ENCODE measurements at places on chromosomes 11 and 22. TPM values are rescaled to one million over a fixed set of nuclear protein-coding genes. Genes with fewer than 3 reads are reported as not detected.

GRCh38 chr11:59944720-59945119 lies 6.5 kb downstream of the OOSP1 start:
- no peak for DNase-seq

DNA sequence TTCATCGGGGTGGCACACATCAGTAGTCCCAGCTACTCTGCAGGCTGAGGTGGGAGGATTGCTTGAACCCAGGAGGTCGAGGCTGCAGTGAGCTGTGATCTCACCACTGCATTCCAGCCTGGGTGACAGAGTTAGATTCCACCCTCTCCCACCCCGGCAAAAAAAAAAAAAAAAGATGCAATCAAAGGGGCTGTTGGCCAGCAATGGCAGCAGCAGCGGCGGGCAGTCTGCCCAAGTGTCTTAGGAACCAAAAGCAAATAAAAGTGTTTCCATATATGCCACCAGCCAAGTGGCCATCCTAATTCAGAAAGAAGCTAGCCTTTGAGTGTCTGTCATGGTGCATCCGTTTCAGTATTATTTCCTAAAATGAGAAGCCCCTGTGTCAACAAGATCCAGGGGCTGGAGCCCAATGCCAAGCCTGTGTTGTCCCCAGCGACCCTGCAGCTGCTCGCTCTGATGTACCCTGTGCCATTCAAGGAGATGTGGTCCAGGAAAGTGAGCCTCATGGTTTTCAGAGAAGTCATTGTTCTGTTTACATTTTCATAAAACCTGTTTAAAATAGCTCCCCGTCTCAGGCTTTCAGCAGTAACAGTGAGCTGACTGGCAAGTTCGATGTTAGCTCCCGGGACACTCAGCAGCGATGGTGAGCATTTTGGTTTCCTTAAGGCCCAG lies 12.5 kb downstream of the CDPF1 start:
- DNase-seq = no peak

DNA sequence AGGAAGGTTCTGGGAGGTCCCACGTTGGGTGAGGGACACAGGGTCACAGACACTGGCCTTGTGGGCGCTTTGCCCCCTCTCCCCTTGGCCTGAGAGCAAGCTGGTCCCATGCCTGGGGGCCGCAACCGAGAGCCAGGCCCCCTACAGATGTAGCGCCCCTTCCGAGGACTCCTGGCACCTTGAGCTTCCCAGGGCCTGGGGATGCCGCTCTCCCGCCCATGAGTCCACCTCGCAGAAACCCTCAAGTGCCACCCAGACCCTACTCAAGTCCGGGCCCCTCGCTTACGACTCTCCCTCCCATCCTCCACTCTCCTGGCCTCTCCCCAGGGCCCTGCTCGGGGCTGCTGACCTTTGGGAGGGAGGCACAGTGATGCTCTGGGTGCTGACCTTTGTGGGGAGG lies 204.0 kb downstream of the BRD1 start:
- DNase-seq = no peak

DNA sequence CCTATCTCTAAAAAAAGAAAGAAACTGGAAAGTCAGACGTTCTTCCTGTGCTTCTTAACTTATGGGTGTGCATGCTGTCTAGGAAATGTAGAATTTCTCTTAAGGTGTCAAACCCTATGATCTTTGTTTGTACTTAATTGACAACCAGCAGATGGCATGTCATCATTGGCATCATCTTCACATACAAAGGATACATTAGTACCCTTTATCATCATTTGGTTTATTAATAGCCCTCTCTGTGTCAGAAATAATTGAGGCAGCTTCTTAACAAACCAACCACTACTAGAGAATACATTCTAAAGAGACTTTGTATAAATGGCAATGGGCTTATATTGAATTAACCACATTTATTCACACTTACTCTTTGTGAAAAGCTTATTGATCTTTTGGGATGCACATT lies 13.9 kb downstream of the SRPRA start:
- no peak for DNase-seq

DNA sequence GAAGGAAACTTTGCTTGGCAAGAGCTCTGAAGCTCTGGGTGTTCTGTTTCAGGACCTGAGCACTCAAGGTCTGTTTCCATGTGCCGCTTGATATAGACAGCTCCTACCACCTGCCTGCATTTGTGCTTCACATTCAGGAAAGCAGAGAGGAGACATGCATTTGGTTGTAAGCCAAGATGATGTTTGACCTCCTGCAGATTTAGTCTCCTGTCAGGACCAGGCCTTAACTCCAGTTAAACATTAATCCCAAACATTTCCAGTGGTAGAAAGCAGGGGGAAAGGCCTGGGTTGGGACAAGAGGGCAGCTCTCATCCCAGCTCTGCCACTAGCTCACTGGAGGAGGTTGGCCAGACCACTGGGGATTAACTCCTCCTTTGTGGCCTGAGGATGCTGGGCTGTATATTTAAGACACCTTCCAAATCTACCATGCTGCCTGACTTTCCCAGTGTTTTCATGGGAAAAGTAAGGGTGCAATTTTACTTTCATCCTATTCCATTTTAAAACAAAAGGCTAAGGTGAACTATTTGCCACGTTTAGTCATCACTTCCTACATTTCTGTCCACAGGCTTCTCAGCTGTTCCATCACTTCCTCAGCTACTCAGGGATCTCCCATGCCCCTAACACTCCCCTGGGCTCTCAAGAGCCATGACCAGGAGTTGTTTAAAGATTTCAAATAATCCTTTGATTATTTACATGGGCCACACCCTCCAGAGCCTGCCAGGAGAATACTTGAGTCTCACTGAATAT lies 80.9 kb downstream of the INSC start:
- DNase-seq = no peak

- DNase-seq = no peak
Measured at GRCh38 chr11:97574976-97575665, 1185.3 kb downstream of the JRKL start.

GRCh38 chr11:8693010-8693551 lies 10.5 kb downstream of the RPL27A start:
- no peak for DNase-seq

DNA sequence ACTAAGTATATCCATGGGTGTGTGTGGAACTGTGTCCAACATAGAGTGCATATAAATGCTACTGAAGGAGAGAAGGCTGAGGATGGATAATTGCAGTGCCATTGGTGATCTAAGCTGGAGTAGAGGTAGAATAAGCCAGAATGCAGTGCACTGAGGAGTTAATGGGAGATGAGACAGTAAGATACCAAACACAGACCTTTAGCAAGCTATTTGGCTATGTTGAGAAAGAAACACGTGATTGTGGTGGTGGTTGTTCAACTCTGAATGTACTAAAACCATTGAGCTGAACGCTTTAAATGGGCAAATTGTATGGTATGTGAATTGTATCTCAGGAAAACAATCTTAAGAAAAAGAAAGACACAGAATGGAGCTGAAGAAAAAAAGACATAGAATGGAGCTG lies 22.8 kb downstream of the JAML start:
- no peak for DNase-seq

- peak; percentile 86 for DNase-seq
Measured at GRCh38 chr11:267491-267994, 10.7 kb upstream of the NLRP6 start.

DNA sequence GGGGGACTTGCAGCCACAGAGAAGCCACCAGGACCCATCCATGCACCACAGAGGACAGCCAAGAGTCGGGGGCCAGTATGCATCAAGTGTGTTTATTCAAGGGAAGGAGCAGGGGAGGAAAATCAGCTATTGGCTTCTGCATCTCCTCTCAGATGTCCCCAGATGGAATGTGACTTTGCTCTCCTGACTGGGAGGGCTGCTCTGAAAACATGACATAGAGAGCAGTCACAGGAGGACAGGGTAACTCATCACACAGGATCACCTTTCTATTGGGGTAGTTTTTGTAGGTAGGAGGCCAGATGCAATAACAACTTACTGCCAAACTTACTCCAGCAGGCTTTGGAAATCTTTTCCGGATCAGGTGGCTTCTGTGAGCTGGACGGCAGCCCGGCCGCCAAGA lies 121.0 kb upstream of the OPCML start:
- no peak for DNase-seq

- DNase-seq = no peak
Measured at GRCh38 chr11:17036666-17037658, 22.7 kb upstream of the PLEKHA7 start.

GRCh38 chr11:11574373-11575287 lies 47.2 kb downstream of the GALNT18 start:
- DNase-seq = no peak

DNA sequence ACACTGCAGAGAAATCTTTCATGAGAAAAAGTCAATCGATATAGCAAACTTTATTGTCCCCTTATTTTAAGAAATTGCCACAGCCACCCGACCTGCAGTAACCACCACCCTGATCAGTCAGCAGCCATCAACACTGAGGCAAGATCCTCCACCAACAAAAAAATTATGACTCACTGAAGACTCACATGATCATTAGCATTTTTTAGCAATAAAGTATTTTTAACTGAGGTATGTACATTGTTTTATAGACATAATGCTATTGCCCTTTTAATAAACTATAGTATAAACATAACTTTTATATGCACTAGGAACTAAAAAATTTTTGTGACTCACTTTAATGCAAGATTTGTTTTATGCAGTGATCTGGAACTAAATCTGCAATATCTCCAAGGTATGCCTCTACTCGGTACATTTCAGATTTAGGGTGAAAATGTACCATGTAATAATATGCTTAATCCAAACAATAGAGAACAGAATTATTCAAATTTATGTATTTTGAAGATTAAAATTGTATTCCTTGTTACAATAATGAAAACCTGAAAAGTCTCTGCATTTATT lies 79.2 kb upstream of the CEP126 start:
- DNase-seq = no peak

- DNase-seq = peak; percentile 68
Measured at GRCh38 chr22:40414838-40415505, 44.6 kb downstream of the SGSM3 start.

GRCh38 chr11:124078591-124078990 lies 36.7 kb upstream of the VWA5A start:
- no peak for DNase-seq

DNA sequence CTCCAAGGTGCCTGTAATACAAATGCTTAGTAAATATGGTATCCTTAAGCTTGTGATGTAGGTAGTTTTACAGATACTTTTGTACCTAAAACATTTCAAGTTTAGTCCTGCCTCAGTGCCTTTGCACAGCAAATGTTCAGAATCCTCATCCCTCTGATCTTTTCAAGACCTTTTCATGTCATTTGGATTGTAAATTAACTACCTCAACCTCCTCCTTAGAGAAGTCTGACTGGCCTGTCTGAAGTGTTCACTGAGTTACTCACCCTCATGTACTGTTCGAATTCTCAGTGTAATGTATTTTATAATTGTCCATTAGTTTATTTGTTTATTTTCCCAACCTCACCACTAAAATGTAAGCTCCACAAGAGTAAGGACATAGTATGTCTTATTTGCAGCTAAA lies 147.5 kb downstream of the ELP4 start:
- no peak for DNase-seq

DNA sequence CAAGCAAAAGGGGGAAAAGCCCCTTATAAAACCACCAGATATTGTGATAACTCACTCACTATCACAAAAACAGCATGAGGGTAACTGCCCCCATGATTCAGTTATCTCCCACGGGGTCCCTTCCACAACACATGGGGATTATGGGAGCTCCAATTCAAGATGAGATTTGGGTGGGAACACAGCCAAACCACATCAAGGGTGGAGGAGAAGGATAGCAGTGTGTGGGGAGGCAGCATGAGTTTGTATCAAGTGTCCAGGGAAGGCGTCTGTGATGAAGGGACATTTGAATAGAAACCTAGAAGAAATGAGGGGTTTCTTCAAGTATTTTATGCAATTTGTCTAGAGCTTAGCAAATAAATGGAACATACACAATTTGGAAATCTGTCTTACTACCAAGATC lies 98.2 kb downstream of the SLC1A2 start:
- no peak for DNase-seq

DNA sequence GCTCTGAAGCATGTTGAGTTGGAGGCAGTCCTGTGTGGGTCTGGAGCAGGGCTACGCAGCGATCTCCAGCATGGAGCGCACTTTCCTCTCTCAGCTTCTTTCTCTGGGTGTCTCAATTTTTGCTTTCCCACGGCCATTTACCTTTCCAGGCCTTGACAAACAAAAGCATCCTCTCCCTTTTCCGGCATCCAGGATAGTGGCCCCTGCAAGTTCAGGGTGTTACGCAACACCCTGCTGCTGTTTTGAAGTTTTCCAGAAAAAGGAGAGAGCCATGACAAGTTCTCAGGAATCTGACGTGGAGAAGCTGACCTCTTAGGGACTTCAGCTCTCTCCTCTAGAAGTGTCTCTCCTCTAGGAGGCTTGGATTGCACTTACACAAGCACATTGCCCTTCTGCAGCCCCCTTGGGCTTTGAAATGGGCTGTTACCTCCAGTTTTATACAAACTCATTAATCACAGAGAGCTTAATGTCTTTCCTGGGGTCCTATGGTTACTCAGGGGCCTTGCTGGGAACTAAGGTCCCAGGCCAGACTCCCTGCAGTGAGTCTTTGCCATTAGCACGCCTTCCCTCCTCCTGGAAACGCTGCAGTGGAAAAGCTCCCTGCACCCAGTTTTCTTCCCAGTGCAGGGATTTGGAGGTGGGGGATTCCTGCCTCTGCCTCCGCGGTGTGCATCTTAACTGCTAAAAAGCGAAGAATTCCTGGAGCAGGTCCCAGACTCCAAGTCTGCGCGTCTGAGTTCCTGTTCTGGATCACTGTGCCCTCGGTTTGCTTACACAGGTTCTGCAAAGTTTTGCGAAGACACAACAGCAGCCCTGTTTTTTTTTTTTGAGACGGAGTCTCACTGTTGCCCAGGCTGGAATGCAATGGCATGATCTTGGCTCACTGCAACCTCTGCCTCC lies 80.4 kb downstream of the BARX2 start:
- DNase-seq = no peak

GRCh38 chr11:81032906-81033305 lies 1592.1 kb upstream of the TENM4 start:
- no peak for DNase-seq

GRCh38 chr11:95693298-95693697 lies 96.3 kb downstream of the FAM76B start:
- no peak for DNase-seq

DNA sequence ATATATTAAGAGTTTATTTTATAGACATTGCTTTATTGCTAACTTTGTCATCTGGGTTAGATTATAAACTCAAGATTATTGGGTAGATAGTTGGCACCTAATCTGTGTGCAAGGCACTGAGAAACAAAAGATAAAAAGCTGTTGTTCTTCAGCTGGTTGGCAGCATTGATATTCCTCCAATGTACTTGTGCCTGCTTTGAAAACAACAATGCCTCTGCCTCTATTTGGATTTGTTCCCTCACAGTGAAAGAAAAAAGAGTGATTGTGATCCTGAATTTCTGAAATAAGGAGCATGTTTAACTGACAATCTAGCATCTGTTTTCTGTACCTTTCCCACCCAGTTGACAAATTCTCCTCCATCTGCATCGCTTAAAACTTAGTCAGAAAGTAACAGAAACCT lies 98.3 kb downstream of the TYR start:
- no peak for DNase-seq

OR2D2 gene
- not detected for total RNA-seq

BTBD18 gene
- total RNA-seq = not detected

PIK3IP1 gene
- 92.9 TPM for total RNA-seq

CABP7 gene
- not detected for total RNA-seq

TRIM66 gene
- 21.4 TPM for total RNA-seq

PNPLA5 gene
- total RNA-seq = not detected

PLEKHB1 gene
- total RNA-seq = 25.2 TPM

Measured in B cell (primary cell).